ENCODE measurements at places on chromosomes 3 and 15. TPM values are rescaled to one million over a fixed set of nuclear protein-coding genes. Genes with fewer than 3 reads are reported as not detected.

CCR8 gene
- total RNA-seq, result not detected

CPA3 gene
- 13.2 TPM for total RNA-seq

SYNPR gene
- not detected for total RNA-seq

GP9 gene
- not detected for total RNA-seq

RTP4 gene
- total RNA-seq, result 0.99 TPM

NPTN gene
- total RNA-seq, result 87.8 TPM

GOLGA8K gene
- 0.46 TPM for total RNA-seq

LEKR1 gene
- 0.32 TPM for total RNA-seq

GRCh38 chr3:170012683-170013400 lies 25.0 kb upstream of the GPR160 start:
- no peak for DNase-seq

- no peak for DNase-seq
Measured at GRCh38 chr15:39340903-39341645, 239.8 kb upstream of the THBS1 start.

DNA sequence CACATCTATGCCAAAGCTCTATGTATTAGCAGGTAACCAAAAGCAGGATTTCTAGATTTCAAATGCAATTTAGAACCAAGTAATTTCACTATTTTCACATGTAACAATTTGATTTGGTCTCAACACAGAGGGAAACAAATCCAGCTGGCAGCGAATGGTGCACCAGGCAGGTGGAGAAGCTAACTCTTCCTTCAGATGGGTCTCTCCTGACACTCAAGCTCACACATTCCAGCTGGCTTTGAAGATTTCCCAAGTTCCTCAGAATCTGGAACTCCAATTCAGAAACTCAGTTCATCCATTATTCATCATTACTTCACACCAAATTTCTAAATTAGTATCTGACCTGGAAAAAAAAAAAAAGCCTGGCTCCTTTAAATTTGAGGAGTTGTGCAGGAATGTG lies 318.1 kb upstream of the NECTIN3 start:
- DNase-seq, result no peak

DNA sequence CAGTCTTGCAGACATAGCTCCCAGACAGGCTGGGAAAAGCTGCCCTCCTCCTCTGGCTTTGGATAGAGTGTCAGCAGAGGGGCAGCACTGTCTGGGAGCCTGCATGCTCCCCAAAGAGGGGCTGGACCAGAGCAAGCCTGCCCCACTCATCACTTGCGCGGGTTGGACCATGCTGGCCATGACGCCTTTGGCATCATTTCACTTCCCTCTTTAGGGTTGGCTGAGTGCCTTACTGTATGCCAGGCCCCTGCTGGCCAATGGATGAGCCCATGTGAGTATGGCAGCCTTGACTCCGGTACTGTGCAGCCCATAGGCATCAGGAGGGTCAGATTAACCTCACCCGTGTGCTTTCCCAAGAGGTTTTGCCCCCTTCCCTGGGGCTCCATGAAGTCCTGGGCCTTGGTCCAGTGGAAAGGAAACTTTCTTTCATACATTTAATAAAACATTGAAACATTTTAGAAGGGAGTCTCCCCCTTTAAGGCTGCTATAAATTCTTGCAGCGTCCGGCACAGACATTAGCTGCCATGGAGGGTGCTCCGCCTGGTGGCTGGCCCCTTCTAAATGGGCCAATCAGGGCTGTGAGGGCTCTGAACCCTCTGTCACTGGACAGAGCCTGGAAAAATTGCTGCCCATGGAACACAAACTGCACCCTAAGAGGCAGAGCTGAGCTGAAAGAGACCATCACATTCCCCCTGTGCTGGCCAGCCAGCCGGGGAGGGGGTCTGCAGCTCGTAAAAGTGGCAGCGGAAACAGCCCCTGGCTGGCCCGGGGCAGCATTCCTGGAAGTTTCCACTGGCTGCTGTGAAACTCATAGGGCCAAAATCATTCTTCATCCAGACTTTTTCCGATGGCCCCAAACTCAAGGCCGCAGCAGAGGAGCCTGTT lies 20.8 kb upstream of the DUSP7 start:
- DNase-seq, result no peak

GRCh38 chr3:100693225-100693624 lies 16.1 kb upstream of the TFG start:
- no peak for DNase-seq

GRCh38 chr3:184682671-184683070 lies 29.2 kb downstream of the MAGEF1 start:
- no peak for DNase-seq

All from pulmonary artery endothelial cell (primary cell).